ENCODE measurements at places on chromosomes 4 and X.

DNA sequence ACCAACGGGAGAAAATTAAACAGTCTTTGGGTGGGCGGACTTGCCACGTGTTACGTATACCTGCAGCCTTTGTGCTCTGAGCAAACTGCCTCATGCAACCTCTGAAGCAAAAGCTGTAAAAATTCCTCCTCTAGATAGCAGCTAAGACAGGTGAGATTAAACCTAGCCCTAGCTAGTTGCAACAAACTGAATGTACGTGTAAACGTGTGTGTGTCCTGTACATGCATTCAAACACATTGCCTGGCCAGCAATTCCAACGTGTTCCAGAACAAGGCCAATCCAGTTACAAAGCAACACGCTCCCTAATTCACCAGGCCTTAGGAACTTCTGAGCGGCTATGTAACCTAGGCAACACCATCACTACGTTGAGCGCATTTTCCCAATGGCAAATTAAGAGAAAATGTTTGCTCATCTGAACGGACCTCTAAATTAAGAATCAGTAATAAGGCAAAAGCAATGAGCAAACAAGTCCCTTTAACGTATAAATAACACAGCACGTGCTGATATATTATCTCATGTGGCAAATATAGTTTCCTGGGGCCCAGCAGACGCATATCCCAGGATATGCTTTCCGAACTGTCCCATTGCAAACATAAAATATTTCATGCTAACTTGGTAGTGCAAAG, 792 bp downstream of the PPID start:
- DNase-seq = no peak

DNA sequence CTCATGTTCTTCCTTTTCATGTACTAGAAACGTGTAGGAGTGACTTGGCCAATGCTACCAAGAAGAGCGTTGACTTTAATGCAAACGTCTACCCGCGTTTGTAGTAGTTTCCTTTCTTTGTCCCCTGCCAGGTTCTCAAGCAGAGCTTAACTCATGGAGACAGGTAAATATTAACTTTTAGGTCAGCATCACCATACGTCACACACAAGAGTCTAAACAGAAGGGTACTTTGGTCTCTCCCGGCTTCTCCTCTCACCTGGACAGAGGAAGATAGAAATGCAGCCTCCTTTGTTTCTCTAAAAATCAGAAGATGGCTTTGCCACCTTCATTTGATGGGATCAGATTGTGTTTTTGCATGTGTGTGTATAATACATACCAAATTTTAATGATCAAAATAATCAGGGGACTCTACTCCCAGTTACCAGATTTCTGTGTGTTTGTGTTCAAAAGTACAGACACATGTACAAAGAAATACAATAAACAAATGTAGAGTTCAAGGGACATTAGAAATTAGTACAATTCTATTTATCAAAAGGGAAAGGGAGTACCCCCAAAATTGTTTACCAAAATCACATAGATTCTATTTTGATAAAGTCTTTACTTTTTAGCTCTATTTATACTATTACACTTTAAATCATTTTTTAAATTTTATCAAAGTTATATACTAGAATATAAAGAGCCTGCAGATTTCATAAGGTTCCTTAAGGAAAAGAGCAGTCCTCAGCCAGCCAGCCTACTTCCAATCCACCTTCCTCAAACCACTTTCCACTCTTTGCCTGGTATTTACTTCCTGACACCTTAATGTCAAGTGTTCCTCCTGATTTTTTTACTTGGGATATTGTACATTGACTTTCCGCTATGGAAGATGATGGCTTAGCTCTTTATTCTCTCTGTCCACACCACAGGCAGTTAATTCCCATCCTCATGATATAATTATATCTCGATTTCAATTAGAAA, 195.5 kb downstream of the RELL1 start:
- DNase-seq = no peak

DNA sequence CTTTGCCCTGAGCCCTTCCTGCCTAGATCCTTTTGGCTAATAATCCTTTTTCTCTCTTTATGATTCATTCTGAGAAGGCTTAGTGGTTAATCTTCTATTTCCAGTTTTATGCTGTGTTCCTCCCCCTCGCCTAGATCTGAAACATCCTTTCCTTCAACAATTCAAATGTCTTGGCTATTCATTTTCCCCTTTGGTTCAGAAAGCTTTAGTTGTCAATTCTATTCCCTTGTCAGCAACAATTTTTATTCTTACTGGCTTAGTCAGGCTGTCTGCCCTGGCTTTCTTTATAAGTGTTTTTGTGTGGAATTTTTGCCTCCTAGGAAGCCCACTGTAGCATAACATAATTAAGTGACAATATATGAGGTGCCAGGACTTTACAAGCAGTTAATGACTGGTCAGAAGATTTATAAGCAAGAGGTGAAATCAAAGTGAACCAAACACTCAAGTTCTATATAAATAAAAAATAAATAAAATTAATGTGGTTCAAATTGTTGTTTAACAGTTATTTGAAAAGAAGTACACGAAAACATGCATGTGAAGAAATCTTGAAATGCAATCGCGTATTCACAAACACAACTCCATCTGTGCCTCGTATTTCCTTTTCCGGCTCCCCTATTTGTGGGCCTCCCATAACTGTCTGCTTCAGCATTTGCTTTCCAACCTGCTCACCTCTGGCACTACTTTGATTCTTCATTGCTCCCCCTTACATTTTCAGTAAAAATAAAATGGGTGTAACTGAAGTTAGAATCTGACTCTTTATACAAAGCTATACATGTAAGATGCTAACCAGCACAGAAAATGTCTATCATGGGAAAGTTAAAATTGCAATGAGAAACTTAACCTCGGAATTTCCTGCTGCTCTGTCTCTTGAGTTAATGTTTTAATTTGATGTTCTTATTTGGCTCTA, 235.4 kb downstream of the SPRY1 start:
- DNase-seq = no peak

GRCh38 chr4:43224559-43224958, 332.0 kb downstream of the GRXCR1 start:
- no peak for DNase-seq

DNA sequence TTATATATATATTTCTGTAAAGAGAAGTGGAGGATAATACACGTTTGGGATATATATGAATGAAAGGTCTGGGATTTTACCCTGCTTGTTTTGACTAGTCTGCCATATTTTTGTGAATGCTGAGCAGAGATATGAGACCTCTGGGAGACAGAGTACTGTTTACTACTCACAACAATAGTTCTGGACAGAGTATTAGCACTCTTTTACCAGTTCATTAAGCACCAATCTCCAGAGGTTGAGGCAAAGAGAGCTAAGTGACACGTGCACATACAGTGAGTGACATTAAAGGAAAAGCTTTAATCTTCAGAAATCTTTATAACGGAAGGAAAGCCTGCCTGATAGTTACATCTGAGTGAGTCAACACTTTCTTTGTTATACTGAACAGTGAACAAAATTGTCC, 1452.7 kb upstream of the TENM3 start:
- DNase-seq = no peak

- no peak for DNase-seq
Observed at GRCh38 chrX:10507181-10507580, 113.2 kb downstream of the MID1 start.

DNA sequence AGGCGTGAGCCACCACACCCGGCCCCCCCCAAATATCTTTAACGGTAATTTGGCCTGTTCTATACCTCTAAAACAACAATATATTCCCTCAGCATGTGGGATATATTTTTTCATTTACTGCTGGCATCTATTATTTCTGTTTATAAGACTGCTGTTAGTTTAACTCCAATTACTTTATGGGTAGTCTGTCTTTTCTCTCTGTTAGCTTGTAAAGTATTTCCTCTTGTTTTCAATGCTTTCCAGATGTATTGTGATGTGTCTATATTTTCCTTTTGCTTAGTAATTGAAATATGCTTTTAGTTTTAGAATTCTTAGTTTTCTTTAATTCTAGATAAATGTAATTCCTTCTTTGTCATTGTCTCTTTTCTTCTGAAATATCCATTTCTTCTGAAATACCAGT, 445.8 kb downstream of the ANKRD50 start:
- DNase-seq = no peak

DNA sequence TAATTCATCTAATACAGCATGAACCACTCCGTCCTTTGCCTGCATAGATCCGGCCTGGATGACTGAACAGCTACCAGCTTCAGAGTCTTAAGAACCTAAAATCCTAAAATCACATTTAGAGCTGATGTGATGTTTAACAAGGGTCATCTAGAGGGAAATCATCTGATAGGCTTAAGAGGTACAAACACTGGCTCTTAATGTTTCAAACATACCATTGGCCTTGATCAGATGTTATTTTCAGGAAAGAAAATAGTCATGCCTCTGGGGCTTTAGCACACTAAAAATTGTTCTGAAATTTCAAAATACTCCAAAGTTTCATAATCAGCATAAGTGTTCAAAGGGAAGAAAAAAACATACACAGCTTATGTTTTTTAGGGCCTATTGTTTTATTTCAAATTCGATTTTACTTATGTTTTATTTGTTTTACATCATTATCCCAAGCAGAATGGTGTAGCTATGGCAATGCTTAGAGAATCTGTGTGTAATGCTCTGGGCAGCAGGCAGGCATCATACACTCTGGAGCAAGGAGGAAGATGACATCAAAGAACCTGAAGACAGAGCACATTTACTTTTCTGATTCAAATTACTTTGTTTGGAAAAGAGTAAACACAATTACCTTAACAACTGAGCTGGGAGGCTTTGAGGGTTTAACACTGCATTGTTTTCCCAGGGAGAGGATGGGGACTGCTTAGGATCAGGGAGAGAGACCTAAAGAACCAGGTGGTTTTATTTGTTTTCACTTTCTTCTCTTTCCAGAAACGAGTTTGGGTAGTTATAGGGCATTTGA, 25.3 kb upstream of the LEF1 start:
- DNase-seq = no peak

DNA sequence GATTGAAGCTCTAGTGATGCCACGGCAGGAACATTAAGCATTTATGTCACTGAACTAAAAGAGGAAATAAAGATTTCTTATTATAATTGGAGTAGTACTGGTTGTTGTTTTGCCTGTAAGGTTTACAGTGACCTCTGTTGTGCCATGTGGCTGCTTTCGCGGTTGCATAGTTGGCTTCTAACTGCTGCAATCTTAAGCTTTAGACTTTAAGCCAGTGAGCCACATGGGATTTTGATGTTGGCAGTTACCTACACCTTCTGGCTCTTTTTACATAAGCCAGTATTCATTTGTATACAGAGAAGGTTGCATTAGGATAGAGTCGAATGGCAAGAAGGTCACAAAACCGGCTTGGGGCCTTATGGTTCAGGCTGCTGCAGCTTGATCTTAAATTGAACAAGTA, 1311.6 kb downstream of the RAPGEF2 start:
- DNase-seq = no peak

DNA sequence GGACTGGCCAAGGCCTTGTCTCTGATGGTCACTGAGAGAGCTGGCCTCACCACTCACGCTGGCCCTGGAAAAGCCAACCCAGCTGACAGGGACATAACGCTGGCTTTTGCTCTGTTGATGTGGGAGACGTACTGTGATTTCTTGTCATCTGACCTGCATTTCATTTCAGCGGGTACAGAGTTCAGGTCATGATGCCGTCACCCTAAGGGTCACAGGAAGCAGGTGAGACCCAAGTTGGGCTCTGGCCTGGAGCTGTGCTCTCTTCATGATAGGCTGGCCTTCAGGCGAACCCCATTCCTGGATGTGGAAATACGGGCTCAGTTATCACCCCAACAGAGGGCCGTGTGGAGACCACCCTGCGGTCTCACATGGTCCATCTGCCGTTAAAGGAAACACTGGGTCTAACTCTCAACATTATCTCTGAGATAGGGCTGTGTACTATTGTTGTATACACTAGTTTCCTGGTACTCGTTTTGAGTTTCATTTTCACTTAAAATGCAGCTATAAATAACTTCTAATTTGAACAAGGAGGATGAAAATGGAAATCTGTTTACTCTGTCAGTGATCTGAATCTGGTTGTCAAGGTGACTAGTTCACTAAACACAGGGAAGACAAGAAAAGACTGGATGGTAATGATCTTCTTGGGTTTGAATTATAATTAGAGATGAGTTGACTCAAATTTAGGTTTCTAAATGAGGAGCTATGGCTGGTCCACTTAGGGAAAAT, 89.1 kb downstream of the TBC1D9 start:
- no peak for DNase-seq

DNA sequence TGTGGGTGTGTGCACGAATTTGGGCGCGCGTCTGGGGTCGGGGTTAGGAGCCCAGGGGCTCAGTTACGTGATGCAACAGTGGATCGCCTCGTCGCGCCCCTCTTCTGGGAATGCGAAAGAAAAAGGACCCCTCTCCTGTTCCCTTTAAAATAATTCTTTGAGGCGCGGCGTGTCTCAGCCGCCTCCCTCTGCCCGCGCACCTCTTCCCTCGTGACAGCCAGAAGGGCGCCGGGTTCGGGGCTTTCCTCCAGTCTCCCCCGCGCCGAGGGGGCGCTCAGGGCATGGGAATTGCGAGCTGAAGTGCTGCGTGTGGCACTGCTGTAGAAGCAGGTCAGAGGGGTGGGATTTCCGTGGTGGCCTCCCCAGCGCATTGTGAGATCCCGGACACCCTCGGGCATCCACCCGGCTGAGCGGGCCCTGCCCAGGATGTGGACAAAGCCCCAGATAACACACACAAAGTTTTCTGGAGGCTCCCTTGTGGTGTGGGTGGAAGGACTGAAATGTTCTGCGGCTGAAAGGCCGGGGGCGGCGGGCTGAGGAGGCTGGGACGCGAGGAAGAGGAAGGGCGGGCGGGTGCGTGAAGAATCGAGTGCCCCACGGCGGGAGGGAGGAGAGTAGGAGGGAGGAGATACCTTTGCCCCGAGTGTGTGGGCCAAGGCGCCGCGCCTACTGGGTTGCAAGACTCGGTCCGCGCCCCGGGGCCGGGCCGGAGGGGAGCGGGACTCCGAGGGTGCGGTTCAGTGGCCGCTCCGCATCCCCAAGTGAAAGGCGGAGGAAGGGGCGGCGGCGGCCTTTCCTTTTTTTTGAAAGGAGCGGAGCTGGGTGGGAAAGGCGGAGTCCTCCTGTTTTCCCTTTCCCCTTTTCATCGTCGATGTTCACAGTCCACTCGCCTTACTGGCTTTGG, 752 bp downstream of the SEPTIN11 start:
- DNase-seq = peak; percentile 25

- no peak for DNase-seq
Observed at GRCh38 chr4:114922592-114922933, 190.9 kb downstream of the NDST4 start.
